Stimulated activated CD4-positive, alpha-beta T cell treated with anti-CD3 and anti-CD28 coated beads, TNF-alpha, amount 100 ng/mL, for 1 hour (primary cell): ENCODE measurements at places on chromosomes 2 and 18.

GRCh38 chr2:143524559-143525401 lies 395.6 kb downstream of the ARHGAP15 start:
- no peak for DNase-seq

GRCh38 chr2:34724107-34724506 lies 1125.0 kb upstream of the FAM98A start:
- no peak for DNase-seq

GRCh38 chr2:39867268-39867667 lies 88.2 kb upstream of the THUMPD2 start:
- DNase-seq: no peak

DNA sequence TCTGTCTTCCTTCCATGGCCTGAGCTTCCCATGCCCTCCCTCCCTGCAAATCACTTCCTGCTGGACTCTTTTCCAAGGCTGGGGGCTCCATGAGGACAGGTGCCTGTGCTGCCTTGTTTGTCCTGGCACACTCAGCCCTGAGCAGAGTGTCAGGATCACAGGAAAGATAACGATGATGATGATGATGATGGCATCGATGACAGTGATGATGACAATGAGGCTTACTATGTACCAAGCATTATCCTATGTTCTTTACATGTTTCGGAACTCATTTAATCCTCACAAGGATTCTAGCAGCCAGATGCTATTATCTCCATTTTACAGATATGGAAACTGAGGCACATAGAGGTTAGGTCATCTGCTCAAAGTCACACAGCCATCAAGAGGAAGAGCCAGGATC lies 170.0 kb downstream of the CTIF start:
- DNase-seq: no peak

GRCh38 chr2:86035376-86035882 lies 70.3 kb downstream of the POLR1A start:
- DNase-seq: no peak

DNA sequence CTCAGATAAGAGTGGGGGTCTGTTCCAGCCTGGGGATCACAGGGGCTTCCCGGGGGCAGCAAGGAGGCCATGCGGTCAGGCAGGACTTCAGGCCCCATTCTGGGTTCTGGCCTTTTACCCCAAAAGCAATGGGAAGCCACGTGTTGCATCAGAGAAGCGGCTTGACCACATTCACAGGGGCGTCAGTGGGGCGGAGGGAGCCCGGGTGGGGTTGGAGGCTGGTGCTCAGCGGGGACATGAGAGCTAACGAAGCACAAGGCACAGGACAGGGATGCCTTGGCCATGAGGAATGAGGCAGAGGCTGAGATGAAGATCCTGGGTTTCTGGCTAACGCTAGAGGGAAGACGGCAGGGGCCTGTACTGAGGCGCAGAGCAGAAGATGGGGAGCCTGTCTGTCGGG lies 6.1 kb downstream of the HJURP start:
- DNase-seq: no peak

- DNase-seq: no peak
Measured at GRCh38 chr2:86025229-86025820, 80.4 kb downstream of the POLR1A start.

DNA sequence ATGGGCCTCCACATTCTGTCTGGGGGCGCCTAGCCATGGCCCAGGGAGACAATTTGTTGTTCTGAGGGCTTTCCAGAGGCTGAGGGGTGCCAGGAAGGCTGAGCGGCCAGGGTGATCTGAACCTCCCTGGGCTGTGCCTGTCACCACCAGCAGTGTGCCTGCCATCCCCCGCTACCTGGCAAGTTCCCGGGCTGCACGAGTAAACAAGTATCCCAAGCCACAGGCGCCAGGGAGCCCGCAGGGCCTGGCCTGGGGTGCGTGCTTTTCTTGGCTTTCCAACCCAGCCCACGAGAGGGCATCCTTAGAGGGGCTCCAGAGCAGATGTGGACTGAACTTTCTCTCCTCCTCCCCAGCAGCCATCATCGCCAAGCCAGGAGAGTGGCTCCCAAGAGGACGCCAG lies 35.1 kb upstream of the B3GNT7 start:
- DNase-seq: no peak

- DNase-seq: no peak
Measured at GRCh38 chr2:96869281-96869821, 529 bp downstream of the SEMA4C start.

DNA sequence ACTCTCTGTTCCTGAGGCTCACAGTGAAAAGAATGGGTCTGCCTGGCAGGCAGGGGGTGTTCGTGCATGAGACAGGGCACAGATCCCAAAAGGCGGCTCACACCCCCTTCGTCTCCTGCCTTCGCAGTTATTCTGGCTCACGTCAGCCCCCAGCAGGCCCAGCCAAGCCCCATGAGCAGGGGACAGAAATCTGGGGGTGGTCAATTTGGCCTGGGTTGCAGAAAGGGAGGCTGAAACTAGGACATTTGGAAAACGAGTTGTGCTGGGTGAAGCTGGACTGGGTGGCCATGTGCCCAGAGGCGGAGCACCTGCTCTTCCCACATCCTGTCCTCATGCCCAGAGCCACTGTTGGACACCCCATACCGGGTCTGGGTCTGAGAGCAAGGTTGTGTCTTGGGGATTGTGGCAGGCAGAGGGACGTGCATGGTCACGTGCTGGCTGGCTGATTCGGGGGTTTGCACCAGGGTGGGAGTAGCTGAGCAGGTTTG lies 99.0 kb upstream of the MCFD2 start:
- DNase-seq: peak; percentile 2

DNA sequence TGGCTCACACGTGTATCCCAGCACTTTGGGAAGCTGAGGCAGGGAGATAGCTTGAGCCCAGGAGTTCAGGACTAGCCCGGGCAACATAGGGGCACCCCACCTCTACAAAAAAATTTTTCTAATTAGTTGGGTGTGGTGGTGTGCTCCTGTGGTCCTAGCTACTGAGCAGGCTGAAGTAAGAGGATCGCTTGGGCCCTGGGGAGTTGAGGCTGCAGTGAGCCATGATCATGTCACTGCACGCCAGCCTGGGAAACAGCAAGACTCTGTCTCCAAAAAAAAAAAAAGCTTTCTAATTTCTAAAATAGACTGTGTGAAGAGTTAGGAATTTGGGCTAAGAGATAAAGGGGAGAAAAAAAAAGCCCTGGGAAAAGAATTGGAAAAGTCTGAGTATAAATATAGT lies 51.9 kb upstream of the NAB1 start:
- no peak for DNase-seq

DNA sequence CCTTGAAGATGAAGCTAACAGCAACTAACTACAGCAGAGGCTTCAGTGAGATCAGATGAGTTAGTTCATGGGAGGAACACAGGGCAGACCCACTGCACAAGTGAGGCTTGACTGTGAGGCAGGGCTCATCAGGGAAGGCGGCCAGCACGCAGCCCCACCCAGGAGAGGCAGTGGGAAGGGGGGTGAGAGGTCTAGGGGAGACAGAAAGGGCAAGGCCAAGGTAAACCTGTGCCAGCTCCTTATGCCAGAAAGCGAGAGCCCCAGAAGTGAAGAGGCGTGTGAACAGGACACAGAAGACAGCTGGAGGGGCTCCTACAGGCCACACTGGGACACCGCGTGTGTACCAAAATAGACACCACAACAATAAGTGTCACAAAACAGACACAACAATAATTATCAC lies 48.6 kb downstream of the ANO7 start:
- DNase-seq: no peak

DNA sequence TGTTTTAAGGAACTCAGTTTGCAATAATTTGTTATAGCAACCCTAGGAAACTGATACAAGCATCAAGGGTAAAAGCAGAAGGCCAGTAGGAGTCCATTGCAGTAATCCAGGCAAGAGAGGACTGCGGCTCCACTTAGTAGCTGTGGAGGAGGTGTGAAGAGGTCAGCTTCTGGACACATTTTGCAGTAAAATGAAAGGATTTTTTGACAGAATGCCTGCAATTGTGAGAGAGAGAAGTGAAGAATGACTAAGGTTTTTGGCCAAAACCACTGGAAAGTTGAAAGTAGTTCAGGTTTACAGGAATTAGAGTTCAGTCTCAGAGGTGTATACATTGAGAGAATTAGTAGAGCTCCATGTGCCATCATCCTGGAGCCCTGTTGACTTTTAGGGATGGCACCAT lies 129.5 kb downstream of the RHBDD1 start:
- DNase-seq: no peak

- no peak for DNase-seq
Measured at GRCh38 chr2:238079874-238080327, 19.1 kb downstream of the SCLY start.

DNA sequence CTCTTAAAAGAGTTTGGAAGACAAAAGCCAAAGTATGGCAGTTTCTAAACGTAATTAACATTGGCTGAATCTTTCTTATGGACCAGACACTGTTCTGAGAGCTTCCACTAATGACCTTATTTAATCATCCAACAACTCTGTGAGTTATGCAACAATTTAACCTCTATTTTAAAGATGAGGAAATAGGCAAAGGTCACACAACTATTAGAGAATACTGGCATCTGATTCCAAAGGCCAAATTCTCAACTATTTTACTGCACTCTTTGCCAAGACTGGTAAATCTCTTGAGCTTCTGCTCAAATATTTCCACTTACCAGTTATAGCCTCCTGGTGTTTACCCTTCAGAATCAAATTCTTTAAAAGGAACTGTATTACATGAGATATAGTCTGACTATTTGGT lies 42.1 kb upstream of the ERMN start:
- DNase-seq: no peak

DNA sequence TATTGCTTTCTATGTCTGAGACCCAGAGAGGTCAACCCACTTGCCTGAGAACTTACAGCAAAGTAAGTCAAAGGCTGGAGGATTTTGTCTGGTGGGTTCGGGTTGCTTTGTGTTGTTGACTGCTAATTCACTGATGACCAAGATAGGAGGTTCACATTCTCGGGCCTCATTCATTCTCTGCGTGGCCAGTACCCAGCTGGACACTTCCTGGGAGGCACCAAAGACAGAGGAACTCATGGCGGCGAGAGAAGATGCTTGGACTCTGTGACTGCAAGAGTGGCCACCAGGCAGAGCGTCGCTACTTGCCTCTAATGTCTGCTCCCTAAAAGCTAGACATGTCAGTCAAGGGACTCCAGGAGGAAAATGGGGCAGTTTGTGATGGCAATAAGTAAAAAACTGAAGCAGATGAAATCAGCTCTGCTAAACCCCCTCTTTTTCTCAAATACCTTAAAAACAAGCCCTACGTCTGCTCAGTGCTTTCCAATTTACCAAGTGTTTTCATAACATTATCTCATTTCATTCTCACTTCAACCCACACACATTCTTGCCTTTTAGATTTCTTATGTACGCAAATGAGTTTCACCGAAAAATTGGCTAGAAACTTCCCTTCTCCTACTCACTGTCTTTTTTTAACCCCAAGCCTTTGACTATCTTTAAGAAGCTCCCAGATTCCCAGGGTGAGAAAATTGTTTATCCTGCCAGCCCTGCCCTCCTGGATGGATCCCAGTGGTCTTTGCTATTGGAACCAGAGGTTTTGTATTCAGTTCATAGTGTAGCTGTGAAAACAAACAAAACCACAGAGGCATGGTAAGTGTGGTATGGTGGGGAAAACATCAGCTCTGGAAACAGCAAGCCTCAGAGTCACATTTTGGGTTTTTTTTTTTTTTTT lies 4.9 kb upstream of the LBH start:
- DNase-seq: no peak

GRCh38 chr2:74281141-74281975 lies 61.9 kb downstream of the SLC4A5 start:
- DNase-seq: no peak

- no peak for DNase-seq
Measured at GRCh38 chr2:58644451-58644850, 403.3 kb upstream of the FANCL start.

DNA sequence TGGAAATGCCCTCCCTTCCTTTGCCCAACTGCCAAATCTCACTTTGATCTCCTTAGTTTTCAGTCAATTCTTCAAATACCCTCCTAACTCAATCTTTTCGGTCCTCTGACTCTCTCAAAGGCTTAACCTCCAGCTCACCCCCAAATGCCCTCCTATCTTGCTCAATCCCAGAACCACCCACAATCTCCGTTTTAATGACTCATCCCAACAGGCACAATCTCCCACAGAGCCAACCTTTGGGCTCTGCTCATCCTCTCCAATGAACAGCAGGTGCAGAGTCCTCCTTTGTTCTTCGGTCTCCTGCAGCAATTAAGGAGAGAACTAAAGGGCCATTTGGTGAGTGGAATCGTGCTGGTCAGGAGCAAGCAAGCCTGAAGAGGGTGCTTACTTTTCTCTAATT lies 366.1 kb upstream of the CRIM1 start:
- no peak for DNase-seq

- no peak for DNase-seq
Measured at GRCh38 chr2:129443865-129444739, 535.4 kb upstream of the RAB6C start.

GRCh38 chr2:95174031-95174542 lies 8.5 kb downstream of the ZNF2 start:
- DNase-seq: no peak

DNA sequence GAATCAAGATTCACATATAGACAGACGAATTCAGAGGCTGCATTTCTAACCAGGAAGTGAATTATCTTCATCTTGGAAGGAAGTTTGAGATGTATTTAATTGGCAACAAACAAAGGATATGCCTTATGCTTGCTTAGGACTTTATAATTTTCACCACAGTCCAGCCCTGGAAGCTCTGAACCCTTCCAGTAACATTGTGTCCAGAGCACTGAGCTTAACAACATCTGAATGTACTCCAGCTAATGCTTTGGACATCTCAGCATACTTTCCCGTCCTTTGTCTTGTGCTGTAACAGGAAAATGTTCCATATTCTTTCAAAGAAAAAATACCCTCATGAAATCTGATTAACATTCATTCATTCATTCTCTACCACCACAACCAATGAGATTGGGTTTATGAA lies 136.3 kb upstream of the SPATS2L start:
- DNase-seq: no peak

DNA sequence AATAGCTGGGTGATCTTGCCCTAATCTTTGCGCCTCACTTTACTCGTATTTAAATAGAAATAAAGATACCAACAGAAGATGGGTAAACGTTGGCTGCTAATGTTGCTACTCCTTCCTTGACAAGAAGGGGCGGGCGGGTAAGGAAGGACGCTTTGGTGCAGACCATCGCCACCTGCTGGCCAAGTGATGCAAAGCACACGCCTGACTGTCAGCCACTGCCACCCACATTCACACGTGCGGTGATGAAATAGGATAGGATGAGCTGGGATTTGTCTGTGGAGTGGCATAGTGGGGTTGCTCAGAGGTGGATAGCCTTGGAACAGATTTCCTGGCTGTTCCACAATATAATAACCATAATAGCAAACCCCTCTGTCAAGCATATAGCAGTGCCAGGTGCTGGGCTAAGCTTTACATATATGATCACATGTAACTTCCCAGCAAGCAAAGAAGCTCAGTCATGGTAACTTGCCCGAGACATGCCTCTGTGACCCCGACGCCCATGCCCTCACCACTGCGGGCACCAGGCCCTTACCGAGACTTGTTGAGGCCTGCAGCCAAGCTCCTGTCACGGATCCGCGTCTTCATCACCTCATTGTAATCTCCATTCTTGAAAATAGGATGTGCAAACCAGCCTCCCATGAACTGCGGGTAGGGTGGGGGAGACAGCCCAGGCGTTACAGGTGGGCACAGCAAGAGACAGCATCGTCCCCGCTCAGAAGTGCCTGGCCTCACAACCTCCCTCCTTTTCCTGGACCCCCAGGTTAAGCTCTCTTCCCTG lies 39.3 kb downstream of the LCT start:
- DNase-seq: peak; percentile 15

GRCh38 chr2:49251766-49252165 lies 97.5 kb upstream of the FSHR start:
- no peak for DNase-seq

GRCh38 chr2:219665926-219666325 lies 38.5 kb downstream of the SLC4A3 start:
- no peak for DNase-seq

- no peak for DNase-seq
Measured at GRCh38 chr2:99569386-99569785, 79.6 kb upstream of the REV1 start.
